Stimulated activated CD8-positive, alpha-beta memory T cell treated with anti-CD3 and anti-CD28 coated beads, Interleukin-2, amount 100 ng/mL, for 1 hour (primary cell): ENCODE measurements at places on chromosomes 6 and 20.

DNA sequence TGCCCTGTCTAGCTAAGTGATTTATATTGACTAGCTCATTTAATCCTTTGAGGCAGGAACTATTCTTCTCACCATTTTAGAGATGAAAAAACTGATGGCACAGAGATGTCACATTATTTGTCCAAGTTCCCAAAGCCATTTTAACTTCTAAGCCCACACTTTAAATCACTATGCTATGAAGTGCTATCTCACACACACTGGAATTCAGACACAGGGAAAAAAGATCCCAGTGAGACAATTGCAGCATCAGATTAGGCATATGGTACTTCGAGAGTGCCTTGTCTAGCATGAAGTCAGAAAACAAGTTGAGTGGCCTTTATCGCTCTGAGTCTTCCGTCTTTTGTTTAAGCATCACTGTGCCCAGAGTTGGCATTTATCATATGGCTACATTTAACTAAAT lies 54.1 kb upstream of the PDE7B start:
- no peak for DNase-seq

- DNase-seq, result no peak
Observed at GRCh38 chr6:142444376-142444775, 142.6 kb downstream of the ADGRG6 start.

DNA sequence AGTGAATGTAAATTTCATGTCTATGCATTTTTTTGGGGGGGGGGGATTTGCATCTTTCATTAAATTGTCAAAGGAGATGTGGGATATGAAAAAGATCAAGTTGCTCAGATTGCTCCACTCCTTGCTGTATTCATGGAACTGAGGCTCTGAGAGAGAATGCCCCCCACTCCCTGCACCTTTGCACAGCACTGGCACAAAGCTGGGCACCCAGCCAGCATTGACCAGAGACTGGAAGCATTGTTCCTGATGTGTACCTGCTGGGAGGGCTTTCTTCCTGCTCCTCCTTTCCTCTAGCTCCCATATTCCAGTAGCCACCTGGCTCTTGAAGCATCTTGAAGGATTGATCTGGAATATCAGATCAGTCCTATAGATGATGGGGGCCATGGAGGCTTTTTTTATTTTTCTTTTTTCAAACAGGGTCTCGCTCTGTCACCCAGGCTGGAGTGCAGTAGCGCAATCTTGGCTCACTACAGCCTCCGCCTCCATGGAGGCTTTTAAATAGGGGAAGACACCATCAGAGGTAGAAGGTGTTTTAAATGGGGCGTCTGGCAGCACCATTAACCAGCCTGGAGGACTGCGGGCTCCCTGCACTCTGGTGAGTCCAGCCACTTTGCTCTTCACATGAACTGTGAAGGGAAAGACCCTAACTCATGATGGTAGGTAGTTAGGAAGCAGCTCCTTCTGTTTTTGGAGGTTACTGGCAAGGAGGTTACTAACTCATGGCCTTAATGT lies 10.9 kb downstream of the DUSP15 start:
- no peak for DNase-seq

- DNase-seq, result no peak
Observed at GRCh38 chr20:6767536-6768227, at the start of gene BMP2. Gene BMP2, plus strand, starts transcription at chr20:6767686. Its CDS starts 2,441 bp downstream, at chr20:6770127.

DNA sequence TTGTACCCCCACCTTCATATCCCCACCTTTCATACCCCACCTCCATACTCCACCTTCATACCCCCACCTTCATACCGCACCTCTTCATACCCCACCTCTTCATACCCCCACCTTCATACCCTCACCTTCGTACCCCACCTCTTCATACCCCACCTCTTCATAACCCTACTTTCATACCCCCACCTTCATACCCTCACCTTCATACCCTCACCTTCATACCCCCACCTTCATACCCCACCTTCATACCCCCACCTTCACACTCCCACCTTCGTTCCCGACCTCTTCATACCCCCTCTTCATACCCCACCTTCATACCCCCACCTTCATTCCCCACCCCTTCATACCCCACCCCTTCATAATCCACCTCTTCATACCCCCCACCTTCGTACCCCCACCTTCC lies 92.9 kb upstream of the NAA20 start:
- no peak for DNase-seq

DNA sequence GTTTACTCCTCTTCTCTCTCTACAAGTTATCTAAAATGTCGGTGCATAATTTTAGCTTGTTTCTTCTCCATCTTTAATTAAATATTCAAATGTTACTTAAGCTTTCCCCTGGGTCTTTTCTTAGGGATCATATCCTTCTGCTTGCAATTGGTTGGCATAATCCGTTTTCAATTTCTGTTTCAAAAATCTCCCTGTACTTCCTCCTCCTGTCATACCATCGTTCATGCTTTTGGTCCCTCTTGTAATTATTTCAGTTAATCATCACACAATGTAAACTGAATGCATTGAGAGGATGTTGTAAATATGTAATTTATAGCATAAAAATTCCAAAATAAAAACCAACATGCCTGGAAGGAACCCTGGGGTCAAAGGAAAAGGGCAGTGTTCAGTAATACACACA lies 189.2 kb upstream of the RAB32 start:
- DNase-seq, result no peak
